ENCODE measurements at places on chromosomes 5 and 9.
A peak's percentile ranks its signal among the peaks of the same experiment; 100 is the strongest.

DNA sequence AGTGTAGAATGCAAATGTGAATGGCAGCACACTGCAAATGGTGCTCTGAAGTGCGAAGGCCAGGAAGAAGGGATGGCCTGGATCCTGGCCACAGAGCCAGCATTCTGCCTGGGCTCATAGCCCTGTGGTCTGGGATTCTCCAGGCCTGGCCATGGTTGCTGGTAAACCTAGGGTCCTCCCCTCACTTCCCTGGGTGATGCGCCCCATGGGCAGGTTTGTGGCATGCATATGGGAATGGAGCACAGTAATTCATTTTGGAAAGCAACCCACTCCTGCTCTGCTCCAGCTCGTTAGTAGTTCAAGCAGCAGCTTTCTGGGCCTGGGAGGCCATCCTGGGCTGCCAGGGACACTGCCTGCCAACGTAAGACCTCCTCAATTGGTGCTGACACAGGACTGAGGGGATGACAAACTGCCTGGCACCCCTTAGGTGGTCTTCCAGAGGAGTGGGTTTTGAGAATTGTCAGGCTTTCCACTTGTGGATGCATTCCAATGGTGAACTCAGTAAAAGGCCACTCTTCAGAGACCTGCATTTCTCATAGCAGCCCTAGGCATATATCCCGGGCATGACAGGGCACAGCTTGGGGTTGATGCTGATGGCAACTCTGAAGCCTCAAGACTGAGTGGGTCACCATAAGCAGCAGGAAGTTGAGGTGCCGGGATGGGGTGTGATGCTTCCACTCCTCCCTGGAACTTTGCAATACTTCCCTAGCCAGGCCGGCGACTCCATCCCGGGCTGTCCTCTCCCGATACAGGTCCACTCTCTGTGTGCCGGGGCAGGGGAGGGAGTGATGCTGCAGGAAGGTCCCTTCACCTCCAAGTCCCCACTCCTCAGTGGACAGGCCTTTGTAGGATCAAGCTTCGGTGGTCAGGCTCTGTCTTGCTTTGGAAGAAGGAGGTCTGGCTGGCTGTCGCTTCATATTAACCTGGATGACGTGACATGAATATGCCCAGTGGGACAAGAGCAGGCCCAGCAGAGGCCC lies 1.2 kb upstream of the SLC25A48 start:
- DNase-seq = no peak

DNA sequence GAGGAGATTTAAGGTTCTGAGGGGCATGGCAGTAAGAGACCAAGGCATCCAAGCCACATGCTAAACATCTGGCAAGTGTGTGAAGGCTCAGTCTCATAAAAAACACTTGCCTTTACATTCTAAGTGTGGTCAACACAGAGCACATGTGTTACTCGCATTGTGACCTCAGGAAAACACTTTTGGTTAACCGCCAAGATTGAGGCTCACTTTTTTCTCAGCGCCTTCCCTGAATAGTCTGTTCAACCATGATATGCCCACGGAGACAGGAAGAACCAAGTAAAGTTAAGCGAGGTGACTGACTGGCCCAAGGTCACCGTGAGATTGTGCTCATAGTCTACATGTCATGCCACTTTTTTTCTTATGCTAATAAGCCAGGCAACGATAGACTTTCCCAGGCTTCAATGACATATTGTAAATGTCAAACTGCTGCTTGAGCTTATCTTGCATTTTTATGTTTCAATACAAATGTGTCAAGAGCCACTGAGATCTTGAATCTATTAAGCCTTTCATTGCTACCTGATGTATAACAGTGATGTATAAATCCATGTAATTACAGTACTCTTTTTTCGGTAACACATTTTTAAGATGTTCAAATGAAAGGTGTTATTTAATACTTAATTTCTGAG lies 21.1 kb upstream of the IL9 start:
- no peak for DNase-seq

GRCh38 chr5:10324518-10325370 lies 17.0 kb upstream of the CMBL start:
- no peak for DNase-seq

DNA sequence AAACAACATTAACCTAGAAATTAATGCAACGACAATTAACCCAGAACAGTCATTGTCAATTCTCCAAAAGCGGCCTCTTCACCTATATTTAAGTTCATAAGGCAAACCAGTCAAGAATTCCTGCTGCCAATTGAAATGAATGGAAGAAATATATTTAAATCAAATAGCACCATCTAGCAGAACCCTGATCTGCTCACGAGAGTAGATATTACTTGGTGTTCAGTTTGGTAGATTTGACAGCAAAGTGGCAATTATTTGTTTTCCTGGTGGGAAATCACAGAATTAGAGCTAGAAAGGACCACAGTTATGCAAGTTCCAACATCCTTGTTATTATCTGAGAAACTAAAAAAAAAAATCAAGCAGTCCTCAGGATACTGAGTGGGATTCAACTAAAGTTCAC lies 2.3 kb downstream of the SSBP2 start:
- no peak for DNase-seq

GRCh38 chr5:160242145-160242544 lies 12.8 kb downstream of the FABP6 start:
- DNase-seq = no peak

DNA sequence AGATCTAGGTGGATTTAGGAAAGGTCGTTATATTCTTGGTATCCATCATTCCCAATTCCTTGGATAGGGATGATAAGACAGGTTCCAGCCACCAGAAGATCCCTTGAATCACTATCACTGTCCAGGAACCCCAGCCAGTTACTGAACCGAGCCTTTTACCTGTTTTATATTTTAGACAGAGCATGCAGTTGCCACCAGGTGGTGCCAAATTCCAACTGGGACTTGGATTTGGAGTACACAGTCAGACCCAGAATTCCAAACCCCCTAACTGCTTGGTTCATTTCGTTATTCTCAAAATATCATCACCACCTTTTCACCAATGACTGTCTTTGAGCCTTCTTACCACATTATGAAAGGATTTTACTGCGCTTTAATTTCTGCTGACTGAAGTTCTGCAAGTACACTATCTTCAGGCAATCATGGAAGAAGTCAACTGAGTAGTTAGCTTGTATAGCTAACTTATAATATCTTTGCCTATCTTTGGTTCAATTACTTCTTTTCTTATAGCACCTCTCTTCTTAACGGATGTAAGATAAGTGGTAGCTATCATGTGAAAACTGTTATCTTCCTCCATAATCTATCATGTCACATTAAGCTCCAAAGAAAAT lies 191.8 kb downstream of the PRR16 start:
- peak; percentile 37 for DNase-seq

GRCh38 chr5:14476786-14477435 lies 104.7 kb upstream of the OTULINL start:
- no peak for DNase-seq

GRCh38 chr9:24436761-24437160 lies 108.9 kb downstream of the IZUMO3 start:
- no peak for DNase-seq

DNA sequence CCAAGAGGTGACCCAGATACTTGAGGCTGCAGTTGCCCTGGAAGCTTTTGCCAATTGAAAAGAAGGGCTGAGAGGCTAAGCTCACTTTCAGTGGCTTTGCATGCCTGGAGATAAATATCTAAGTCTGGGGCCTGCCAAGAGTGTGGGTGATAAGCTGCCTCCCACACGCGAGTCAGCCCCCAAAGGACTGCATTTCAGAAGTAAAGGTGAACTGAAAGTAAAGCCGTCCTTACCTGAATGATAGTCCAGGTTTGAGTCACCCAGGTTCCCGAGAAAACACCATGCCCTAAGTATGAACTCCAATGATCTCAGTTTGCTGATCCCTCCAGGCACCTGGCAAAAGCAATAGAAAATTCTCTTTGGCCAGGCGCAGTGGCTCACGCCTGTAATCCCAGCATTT lies 22.5 kb upstream of the N4BP3 start:
- no peak for DNase-seq

GRCh38 chr9:93959739-93960154 lies 4.6 kb upstream of the BARX1 start:
- DNase-seq = no peak

- no peak for DNase-seq
These were observed 59.1 kb downstream of the FGF1 start for GRCh38 chr5:142626786-142627185.

DNA sequence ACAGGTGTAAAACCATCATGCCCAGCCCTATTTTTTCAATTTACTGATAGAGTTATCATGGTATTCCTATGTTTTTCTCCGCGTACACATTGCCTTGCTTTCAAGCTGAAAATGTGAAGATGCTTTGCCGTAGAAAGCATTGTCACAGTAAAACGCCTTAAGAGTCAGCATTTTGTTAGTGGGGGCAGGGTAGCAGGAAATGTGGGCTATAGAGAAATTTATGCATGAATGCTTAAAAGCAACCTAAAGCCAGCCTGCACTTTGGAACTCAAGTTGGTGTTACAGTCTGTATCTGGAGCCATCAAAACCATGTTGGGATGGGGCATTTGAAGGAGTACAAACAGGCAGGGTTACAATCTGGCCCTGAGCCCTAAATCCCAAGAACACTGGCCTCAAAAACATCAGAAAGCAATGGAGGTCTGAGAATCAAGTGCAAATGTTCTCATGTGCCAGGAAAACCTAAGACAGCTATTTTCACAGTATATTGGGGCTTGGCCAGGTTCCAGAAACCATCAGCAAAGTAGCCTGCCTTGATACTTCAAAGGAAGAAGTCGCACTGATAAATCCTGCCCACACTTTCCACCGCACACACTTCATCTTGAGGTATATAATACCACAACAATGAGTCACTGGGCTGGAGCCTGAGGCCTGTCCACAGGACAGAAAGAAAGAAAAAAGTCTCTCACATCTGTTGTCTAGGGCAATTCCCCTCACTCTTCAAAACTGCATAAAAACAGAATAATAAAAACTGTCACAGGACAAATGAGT lies 313.8 kb downstream of the ENC1 start:
- DNase-seq = peak; percentile 73

- peak; percentile 70 for DNase-seq
These were observed 108.7 kb downstream of the MAST4 start for GRCh38 chr5:66704790-66705425.

DNA sequence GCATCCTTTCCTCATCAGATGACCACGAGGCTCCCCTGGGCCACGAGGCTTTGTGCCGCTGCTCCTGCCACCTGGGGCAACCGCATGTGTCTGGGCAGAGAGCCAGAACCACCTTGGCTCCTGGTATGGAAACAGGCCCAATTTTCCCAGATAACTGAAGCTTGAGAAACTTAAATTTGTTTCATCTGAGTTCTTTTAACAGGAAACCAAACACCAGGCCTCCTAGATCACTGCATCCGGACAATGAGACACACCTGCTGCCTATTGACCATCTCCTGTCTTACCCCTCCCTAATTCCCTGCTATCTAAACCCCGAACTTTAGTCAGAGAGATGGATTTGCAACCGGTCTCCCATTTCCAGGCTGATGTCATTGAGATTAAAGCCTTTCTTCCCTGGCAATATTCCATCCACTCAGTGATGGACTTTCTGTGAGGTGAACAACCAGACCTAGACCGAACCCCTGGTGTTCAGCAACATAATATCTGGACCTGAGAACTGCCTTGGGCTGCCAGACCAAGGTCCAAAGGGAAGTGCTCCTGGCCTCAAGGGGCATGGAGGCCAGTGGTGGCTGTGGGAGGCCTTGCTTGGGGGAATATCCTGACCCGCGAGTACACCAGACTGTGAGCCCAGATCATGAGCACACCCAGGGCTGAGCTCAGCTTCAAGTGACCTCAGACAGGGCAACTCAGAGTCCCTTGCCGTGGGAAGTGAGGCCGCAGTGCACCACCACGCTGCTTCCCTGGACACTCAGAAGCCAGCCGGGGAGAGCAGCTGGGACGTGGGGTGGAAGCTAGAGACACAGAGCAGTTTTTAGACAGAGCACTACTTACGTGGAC lies 199.7 kb downstream of the HSPA4 start:
- no peak for DNase-seq

GRCh38 chr5:61431923-61432620 lies 100.0 kb downstream of the ZSWIM6 start:
- no peak for DNase-seq

DNA sequence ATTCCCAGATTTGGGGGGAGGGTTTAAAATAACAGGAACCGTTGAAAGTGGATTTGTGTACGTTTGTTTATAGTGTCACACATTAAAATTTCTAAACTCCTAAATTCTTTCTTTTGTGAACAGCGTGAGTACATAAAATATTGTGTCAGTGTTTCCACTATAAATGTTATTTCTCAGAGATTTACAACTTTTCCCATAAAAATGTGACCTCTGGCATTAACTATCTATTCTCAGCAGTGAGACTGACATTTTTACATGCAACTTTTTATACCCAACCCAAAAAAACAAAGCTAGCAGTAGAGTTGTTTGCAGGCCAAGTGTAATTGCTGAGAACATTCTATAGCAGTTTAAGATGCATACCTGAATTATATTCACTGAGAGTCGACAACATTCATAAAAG lies 757.0 kb upstream of the ADAMTS16 start:
- no peak for DNase-seq

DNA sequence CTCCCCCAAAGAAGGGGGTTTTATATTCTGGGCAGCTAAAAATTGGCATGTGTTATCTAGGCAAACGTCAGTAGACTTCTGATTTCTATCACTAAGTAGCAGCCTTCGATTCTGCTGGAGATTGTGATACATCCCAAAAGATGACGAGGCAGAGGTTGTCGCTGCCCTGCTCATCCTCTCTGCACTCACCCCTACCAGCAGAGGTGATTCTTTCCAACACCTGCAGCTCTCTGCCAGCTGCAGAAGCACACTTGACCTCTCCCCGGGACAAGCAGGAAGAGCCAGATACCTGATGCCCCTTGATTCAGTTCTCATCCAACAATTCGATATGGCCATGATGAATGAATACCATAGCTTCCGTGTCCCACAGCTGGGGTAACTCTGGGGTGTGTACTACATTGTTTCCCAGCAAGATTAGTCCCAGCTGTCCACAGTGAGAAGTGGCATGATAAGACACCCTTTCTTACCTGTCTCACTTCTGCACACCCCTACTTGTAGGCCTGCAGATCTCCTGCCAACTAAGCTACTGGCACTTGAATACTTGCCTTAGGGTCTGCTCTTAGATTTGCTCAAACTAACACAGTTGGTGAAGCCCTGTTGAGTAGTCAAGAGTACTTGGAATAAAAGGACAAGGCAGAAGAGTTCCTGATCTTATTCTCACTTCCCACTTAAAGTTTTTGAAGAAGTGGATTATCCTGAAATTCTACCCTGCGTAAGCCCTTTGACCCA lies 37.6 kb upstream of the SMAD5 start:
- DNase-seq = no peak

DNA sequence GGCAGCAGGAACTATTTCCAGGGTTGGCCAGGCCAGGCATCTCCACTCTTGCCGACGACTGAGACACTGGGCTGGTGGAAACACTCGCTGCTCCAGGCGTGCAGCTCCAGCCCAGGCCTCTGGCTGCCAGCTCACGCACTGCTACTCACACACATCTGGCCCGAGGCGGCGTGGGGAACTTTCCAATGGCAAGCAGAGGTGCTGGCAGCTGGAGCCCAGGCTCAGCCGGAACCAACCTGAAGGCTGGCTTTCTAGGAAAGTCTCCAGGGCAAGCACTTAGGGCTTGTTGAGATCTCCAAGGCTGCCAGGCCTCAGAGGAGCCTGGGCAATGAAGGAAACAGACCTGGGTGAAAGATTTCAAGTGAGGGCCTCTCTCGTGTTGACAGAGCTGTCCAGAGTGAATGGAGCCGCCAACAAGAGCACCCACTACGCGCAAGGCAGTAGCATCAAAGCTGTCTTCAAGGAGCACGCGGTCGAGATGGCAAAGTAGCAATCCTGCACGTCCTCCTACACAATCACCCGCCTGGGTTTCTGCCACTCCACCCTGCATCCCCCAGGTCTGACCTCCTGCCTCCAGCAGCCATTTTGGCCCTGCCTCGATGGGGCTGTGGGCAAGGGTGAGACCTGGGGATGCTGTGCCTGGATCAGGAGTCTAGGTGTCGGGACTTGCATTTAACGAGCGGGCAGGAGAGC lies 14.4 kb downstream of the SH3PXD2B start:
- DNase-seq = no peak

GRCh38 chr5:125582352-125582751 lies 835.9 kb upstream of the ZNF608 start:
- DNase-seq = no peak

Data from SK-N-MC (cell line).